Keratinocyte (primary cell): ENCODE measurements at places on chromosomes 6 and 20.
A peak's percentile ranks its signal among the peaks of the same experiment; 100 is the strongest.

DNA sequence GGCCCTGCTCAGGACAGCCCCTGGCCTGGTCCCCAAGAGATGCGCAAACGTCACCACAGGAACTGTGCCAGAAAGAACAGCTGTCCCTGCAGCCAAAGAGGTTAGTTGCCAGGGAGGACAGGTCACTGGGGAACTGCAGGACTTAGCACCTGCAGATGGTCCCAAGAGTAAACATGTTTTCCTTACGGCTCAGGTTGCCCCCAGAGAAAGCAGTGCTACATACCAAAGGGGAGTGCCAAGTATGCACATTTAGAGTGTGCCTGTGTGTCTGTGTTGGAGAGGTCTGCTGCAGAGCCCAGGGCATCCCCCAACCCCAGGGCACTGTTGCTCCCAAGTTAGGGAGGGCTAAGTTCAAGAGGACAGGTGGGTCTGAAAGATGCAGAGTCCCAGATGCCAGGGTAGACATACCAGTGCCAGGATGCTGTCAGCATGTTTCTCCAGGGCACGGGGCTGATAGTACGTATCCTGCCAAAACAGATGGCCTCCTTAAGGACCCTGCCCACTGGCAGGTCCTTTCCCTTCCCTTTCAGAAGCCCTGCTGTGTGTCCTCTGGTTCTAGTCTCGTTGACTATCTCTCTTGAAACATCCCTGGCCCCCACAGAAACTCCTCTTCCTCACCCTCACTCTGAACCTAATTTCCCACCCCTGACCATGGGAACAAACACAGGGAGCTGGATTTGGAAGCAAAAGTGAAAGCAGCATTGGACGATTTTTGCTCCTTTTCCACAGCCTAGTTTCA is 1.3 kb downstream of the ABHD16A start:
- DNase-seq, result no peak

DNA sequence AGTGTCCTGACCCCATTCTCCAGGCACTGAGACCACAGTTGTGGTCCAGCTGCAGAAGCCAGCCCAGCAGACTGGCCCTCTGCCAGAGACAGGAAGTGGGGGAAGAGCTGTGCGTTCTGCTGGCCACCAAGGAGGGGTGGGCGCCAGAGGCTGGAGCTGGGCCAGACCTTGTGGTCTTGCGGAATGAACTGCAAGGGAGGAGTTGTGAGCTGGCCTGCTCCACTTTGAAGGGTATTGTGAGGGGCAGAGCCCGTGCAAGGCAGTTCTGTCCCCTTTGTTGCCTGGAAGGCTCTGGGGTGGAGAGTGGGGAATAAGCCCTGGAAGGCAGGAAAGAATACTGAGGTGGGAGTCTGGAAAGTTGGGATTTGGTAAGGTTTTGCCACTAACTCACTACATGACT is 3.6 kb upstream of the MDFI start:
- DNase-seq, result no peak

GRCh38 chr6:37272834-37273566 is 15.1 kb upstream of the TMEM217 start:
- no peak for DNase-seq

DNA sequence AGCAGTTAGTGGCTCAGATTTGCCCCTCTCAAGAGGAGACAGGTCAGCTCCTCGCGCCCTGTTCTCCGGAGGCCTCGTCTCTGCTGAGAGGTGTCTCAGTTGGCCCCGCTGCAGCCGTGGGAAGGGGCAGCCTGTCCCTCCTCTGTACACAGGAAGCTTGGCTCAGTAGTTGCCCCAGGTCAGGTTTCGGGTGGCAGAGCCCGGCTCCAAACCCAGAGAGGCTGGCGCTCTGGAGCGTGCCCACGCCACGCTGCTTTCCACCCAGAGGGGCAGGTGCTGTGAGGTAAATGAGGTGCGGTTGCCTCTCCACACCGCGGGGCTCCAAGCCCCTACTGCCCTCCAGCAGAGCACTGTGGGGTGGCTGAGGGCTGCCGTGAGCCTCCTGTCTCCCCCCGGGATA is 16.0 kb downstream of the DYNLT1 start:
- no peak for DNase-seq

DNA sequence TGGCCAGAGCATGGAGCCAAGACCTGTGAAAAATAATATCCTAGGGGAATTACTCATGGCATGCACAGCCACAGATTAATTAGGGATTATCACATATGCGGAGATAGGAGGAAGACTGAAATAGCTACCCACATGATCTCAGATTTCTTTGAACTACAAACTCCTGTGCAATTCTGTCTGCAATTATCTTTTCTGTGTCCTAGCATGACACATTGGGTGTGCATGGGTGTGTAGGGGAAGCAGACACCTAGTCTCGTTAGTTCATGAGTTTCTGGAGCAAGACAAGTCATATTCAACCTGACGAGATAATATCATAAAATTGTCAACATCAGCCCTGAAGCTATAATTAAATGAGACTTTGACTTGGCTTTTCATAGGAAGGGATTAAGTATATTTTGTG is 3.6 kb upstream of the SLC17A4 start:
- DNase-seq, result no peak

- no peak for DNase-seq
Observed at GRCh38 chr6:22149096-22149495, 147.7 kb downstream of the PRL start.

DNA sequence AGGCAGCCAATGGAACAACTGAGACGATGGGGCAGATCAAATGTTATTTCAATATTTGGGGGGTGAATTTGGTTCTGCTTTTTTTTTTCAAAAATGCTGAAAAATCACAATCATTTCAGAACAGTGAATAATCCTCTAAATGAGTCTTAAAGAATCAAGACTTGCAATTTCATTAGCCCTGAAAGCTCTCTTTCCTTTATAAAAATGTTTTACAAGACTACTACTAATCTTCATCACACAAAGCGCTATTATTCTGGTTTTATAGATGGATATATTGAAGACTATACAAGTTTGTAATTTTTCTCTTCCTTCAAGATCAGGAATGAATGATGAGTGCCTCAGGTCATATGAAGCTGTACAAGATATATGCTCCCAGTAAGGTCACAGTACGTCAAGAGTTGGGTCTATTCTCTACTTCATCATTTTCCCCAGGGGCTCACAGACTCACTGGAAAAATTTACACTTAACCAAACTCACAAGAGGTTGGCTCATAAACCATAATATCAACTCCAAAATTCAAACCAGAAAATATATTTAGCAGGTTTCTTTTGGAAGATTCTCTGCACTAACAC is 19.5 kb downstream of the RNF24 start:
- no peak for DNase-seq

DNA sequence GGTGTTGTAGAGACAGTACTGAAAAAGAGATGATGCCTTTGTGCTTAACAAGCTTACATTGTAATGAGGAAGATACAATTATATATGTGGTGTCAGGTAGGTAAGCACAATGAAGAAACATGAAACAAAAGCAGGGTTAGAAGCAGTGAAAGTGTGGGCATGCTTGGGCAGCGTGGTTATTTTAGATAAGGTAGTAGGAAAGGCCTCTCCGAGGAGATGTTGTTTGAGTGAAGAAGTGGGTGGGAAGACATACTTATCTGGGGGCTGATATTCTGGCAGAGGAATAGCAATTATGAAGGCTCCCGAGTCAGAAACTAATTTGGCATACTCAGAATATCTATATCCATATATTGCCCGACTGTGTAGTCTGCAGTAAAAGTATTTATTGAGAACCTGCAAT is 4.7 kb downstream of the CDKAL1 start:
- no peak for DNase-seq

DNA sequence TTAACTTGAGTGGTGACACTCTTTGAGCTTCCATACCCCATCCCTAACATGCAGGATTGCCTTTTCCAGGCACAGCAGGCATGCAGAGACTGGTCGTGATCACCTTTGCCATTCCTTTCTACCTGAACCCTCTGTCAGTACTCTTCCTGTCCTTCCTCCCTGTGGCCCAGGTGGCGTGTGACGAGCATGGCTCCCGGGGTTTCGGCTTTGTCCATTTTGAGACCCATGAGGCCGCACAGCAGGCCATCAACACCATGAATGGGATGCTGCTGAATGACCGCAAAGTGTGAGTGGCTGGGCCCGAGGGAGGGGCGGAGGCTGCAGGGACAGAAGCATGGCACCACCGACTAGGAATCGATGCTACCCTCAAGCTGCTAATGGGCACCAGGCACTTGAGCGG is 6.7 kb downstream of the PABPC1L start:
- DNase-seq, result no peak

DNA sequence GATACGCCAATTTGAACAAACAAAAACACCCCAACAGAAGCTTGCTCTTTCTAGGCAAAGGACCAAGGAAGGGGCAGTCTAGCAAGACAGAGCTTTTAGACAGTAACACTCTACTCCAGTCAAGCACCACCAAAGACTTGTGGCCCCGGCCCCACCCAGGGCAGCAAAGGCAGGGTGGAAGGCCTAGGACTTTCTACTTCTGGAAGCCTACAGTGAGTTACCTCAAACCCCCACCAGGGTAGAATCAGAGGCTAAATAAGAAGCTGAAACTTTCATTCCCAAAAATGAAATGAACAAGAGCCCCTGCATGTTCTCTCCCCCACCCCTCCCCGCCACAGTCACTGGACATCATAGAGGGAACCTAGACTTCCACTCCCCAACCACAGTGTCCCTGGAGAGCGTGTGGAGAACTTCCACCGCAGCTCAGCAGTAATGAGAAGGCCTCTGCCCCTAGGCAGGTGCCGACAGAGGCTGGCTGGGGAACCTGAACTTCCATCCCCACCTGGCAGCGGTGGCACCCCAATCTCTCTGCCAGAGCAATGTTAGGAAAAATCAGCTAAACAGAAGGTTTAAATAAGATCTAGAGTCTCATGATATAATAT is 40.0 kb downstream of the KATNA1 start:
- DNase-seq, result no peak

GRCh38 chr6:111673937-111674336 is 68.3 kb upstream of the TRAF3IP2 start:
- DNase-seq, result no peak

DNA sequence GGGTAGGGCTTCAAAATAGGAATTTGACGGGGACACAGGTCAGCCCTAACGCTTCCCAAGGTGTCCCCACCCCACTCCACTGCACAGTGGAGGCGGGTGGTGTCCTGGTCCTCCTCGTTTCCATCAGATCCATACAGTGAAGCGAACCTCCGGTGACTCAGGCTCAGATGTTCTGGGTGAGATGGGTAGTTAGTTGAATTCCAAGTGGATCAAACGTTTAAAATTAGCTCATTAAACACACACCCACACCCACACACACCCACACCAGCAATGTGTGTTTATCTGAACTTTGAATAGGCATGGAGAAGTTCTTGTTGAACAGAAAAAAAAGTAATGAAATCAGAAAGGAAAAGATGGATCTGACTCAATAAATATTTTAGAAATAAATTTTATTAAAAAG is 58.9 kb downstream of the CDH4 start:
- peak; percentile 19 for DNase-seq

- DNase-seq, result no peak
Observed at GRCh38 chr6:36387440-36388303, at the start of gene ETV7. ETV7 (minus strand) TSS chr6:36387669; CDS start chr6:36387541, 128 bp downstream.

DNA sequence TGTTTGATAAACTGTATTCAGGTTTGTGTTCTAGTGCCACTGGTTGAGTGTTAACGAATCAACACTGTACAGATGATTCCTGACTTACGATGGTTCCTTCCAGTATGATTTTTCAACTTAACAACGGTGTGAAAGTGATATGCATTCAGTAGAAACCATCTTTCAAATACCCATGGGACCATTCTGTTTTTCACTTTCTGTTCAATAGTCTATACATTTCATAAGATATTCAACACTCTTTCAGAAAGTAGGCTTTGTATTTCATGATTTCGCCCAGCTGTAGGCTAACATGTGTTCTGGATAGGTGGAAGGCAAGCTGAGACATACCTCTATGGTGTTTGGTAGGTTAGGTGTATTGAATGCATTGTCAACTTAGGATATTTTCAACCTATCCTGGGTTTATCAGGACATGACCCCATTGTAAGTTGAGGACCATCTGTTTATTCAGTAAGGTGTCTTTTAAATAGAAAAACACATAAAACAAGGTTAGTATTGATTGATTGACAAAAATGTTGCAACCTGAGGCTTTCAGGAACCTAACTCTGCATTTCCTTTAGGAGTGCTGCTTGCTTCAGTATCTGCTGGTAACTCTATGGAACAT is 32.3 kb downstream of the SYNJ2 start:
- no peak for DNase-seq

- DNase-seq, result no peak
Observed at GRCh38 chr20:23399568-23400241, 21.6 kb downstream of the NAPB start.

GRCh38 chr6:79167931-79168694 is 66.4 kb downstream of the HMGN3 start:
- DNase-seq, result no peak

DNA sequence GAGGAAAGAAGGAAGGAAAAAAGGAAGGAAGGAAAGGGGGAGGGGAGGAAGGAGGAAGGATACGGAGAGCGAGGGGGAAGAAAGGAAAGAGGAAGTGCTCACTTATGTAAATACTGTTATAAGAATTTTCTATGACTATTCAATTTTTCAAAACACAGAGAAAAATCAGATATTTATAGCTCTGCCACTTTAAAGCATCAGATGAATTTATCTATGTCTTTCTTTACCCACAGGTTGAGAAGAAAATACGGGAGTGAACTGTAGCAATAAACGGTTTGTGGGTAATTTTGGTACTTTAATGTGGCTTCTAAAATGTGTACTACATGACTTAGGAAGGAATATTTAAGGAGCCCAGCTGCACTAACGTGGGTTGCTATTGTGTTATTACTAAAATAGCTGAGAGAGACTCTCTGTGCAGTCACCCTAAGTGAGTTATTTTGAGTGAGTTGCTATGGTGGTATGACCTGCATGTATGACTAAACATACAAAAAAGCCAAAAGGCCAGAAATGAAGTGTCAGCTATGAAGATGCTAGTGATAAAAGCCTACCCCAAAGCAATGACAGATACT is 225.5 kb downstream of the SOD2 start:
- DNase-seq, result no peak

GRCh38 chr6:100096936-100097335 is 102.9 kb upstream of the MCHR2 start:
- DNase-seq, result no peak

DNA sequence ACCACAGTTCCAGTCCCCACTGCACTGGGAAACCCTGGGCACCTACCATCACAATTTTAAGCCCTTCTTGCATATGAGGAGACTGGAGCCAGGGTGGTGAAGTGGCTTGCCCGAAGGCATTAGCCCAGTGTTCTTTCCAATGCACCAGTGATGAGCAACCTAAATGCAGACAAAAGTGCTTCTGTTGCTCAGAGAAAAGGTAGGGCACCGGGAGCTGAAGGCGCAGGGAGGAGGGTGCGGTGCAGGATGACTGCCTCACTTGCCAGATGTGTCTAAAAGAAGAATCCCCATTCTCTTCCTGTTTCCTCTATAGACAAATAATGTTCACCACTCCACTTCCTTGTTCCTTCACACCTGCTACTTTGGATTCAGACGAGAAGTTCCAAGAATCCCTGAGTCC is 86.5 kb downstream of the QRSL1 start:
- DNase-seq, result peak; percentile 82

DNA sequence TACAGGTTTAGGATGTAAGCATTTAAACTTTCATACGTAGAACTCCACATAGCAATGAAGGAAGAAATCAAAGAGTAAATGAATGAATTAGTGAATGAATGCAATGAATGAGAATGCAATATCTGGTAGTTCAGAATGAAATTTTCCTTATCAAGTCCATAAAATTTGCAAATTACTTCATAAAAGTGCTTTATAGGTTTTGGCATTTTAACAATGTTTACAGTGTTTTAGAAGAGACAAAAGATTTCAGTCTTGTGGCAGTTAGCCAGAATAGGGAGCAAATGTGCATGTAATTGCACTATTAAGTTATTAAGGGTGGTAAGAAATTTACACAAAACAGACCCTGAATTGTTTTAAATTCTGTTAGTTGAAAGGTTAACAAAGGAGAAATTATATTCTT is 739.4 kb upstream of the FLRT3 start:
- no peak for DNase-seq
